Suppressor macrophage (primary cell): ENCODE measurements at places on chromosomes 1 and 21.

- DNase-seq: peak; percentile 41
Observed at GRCh38 chr1:52976183-52977035, 49.3 kb downstream of the SCP2 start.

DNA sequence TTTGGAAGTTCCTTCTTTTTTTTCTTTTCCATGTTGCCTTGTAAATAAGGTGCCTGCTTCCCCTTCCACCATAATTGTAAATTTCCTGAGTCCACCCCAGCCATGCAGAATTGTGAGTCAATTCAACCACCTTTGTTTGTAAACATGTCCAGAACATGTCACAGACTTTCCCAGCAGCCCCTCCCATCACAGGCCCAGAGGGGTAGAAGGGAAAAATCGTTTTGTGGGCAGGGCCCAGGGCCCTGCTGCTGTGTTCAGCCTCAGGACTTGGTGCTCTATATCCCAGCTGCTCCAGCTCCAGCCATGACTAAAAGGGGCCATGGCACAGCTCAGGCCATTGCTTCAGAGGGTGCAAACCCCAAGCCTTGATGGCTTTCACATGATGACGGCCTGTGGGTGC is 384.6 kb upstream of the NCAM2 start:
- DNase-seq: no peak

DNA sequence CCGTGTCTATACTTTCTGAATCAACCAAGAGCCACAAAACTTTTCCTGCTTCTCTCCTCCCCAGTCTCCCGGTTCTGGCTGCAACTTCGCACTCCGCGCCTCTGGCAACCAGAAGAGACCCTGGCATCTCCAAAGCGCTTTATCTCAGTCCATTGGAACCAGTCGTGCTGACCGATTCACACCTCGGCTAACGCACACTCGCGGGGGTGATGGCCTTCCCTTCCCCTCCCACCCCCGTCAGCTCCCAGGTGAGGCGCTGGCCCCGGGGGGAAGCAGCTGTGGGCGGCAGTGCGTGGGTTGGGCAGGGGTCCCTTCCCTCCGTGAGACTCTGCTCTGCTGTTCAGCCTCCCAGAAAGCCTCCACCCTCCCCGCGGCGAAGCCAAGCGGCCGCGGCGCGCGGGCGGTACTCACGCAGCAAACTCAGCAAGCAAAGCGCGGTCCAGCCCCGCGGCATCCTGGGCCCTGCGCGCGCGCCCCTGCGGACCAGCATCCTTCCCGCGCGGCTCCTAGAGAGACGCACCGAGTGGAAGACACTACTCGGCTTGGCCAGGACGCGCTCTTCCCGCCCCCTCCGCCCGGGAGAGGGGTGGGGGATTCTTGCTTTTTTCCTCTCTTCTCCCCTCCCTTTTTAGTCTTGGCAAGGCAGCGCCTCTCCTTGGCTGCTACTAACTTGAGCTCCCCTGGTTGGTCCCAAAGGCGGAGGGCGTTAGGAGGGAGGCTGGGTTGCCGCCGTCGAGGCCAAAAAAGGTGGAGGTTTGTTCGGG is at the start of gene CD34:
Gene CD34 (minus strand): TSS at position 535 of the 764 bp plus-strand sequence. CDS start 45 bp downstream, at position 490.
- DNase-seq: no peak

DNA sequence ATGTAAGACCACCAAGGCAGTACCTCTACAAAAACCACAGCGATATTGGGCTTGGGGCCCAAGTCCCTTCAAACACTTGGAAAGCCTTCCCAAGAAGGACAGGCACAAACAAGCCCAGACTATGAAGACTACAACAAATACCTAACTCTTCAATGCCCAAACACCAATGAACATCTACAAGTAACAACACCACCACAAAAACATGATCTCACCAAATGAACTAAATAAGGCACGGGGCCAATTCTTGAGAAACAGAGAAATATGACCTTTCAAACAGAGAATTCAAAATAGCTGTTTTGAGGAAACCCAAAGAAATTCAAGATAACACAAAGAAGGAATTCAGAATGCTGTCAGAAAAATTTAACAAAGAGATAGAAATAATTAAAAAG is 86.8 kb downstream of the COL24A1 start:
- DNase-seq: peak; percentile 4

- DNase-seq: no peak
Observed at GRCh38 chr1:238485057-238485911, 594.6 kb upstream of the ZP4 start.

- no peak for DNase-seq
Observed at GRCh38 chr1:87250336-87250735, 78.3 kb upstream of the LMO4 start.
